ENCODE measurements at places on chromosomes 6 and 20.
A peak's percentile ranks its signal among the peaks of the same experiment; 100 is the strongest.

DNA sequence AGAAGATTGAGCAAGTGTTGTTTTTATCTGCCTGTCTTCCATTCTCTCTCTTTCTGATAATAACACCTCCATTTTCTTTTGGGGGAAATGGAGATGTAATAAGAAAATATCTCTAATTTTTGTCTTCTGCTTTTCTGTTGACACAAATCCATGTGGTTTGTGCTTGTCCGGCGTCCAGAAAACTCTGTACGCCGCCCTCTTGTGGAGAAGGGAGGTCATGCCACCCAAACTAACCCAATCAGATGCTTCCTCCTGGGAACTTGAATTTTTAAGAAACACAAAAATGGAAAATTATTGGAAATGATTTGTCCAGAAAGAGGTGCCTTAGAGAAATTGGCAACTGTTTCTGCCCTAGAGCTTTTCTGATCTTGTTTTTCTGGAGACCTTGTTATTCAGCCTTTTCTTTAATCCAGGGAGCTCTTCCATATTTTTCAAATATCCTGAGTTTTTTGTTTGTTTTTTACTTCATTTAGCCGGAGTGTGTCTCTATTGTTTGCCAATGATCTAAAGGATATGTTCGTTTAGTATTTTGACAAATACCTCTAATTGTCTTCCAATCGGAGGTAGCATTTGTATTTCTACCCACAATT, 17.8 kb upstream of the FNDC1 start:
- DNase-seq: peak; percentile 3

- no peak for DNase-seq
Observed at GRCh38 chr6:79149884-79150283, 71.8 kb upstream of the PHIP start.

GRCh38 chr6:106098383-106099234, 12.5 kb downstream of the PRDM1 start:
- no peak for DNase-seq

DNA sequence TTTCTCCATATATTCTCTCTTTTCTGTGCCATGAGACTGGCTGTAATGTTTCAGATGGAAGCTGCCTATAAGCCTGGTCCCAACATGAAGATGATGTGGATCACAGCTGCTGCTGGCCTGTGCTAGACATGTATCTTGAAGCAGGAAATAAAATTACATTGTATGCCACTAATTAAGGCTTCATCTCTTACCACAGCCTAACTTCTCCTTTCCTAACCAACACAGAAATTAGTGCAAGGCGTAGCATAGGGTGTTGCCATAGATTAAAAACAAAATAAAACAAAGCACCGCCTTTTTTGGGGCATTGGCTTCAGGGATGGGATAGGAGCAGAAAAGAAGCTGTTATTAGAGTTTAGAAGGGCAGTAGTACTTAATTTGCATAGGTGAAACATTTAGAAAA, 4.7 kb upstream of the SLC17A4 start:
- no peak for DNase-seq

DNA sequence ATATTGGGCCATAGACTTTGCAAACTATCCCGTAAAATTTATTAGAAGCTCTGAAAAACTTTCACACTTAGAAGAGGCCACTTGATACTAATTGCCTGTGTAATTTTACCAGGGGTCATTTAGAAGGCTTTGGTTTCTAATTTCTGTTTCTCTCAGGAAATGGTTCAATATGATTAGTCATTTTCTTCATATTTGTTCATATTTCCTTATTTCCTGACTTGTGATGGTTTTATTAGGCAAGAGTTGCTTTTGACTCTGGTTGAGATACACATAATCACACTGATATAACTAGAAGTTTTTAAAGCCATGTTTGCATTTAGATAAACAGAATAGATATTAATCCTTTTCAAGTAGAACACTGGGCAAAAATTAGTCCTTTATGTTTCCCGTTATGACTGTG, 11.8 kb upstream of the HBS1L start:
- DNase-seq: no peak

DNA sequence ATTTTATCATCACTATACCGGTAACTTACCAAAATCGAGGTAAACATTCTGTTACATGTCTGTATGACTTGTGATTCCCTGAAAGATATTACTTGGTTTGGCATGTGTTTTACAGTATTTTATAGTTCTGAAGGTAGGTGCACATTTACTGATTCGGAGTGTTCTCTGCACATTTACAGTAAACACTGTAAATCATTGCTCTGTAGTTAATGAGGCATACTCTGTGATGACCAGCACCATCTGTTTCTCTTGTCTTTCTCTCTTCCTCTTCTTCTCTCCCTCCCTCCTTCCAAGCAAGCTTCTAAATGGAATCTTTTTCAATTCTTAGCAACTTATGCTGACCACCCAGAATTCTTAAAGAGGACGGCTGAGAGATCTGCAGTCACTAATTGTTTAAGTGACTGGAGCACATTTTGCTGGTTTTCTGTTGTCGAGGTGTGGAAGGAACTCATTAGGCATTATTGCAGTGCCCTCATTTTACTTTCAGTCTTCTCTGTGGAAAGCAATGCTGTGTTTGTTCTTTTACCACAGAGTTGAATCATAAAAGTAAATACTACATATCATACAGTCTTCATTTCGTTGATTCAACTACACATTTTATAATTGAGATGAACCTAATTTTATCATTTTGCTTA, 126.5 kb downstream of the UTRN start:
- no peak for DNase-seq

GRCh38 chr20:22403022-22403631, 181.2 kb downstream of the FOXA2 start:
- DNase-seq: no peak

- DNase-seq: no peak
Observed at GRCh38 chr20:57437672-57438330, 46.6 kb downstream of the RBM38 start.

GRCh38 chr6:131023834-131024504, 39.1 kb downstream of the EPB41L2 start:
- no peak for DNase-seq

DNA sequence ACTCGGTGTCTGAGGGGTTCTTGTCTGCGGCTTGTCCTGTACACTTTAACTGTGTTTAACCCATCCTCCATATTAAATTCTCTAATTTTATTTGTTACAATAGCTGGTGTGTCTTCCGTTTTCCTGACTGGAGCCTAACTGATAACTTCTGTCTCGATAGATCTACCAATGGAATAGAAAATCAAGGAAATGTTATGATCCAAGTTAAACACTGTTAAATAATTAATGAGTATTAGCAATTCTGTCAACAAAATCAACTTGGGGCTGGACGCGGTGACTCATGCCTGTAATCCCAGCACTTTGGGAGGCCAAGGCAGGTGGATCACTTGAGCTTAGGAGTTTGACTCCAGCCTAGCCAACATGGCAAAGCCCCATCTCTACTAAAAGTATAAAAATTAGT, 81.7 kb downstream of the DNAH8 start:
- no peak for DNase-seq

DNA sequence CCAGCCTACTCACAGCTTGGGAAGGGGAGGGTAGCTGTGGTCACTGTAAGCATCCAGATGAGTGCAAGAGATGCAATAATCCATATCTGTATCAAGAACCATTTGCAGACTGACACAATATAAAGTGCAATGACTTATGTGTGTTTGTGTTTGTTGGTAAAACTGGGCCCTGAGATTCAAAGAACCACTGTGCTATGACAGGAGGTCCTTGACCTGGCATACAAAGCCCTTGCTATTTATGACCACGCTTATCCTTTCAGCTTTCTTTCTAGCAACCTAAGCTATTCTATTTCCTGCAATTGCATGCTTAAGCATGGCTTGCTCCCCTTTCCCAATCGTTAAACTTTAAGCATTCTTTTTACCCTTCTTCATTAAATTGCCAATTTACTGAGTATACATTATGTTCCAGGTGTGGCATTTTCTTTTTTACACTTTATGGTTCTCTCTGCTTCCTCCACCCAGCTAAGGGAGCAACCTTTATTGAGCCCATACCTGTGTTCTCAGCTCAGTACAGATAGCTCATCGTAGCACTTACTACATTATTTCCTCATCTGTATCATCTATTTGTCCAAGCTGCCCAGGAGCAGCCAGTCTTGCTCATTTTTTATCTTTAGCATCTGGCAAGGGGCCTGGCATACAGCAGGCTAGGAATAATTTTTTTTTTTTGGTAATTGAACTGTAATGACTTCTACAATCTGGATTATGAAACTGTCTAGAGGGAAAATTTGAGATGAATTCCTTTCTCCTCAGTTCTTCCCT, 3.5 kb downstream of the MCUR1 start:
- DNase-seq: no peak

- DNase-seq: no peak
Observed at GRCh38 chr6:109139109-109139508, 43.8 kb downstream of the CEP57L1 start.

DNA sequence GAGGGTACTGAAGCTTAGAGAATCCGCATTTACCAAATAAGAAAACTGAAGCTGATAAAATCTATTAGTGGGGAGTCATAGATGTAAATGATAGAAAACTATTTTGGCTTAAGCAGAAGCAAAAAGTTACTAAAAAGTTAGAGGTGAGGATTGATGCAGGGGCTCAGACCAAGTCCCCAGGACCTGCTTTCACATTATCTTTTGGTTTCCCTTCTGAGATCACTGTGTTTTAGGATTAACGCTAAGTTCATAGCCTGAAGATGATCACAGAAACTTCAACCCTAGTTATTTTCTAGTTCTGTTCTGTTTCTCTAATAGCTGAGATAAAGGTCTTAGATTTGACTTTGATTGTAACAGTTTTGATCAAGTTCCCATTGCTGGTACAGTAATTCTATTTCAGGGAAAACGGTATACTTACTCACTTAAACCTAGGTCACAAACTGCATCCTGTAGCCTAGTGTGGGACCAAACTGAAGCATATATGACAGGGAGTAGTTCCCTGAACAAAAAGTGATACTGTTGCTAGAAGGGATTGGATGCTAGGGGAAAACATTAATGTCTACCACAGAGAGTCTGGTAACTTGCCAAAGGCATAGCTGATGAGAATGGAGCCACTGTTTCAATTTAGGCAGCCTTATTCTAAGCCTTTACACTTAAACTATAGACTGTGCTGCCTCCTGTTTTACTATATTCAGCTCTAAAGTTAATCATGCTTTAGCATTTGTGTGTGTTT, 13.1 kb downstream of the CYB5R4 start:
- DNase-seq: peak; percentile 11

GRCh38 chr6:155143029-155143577, 120.7 kb upstream of the CLDN20 start:
- DNase-seq: no peak

DNA sequence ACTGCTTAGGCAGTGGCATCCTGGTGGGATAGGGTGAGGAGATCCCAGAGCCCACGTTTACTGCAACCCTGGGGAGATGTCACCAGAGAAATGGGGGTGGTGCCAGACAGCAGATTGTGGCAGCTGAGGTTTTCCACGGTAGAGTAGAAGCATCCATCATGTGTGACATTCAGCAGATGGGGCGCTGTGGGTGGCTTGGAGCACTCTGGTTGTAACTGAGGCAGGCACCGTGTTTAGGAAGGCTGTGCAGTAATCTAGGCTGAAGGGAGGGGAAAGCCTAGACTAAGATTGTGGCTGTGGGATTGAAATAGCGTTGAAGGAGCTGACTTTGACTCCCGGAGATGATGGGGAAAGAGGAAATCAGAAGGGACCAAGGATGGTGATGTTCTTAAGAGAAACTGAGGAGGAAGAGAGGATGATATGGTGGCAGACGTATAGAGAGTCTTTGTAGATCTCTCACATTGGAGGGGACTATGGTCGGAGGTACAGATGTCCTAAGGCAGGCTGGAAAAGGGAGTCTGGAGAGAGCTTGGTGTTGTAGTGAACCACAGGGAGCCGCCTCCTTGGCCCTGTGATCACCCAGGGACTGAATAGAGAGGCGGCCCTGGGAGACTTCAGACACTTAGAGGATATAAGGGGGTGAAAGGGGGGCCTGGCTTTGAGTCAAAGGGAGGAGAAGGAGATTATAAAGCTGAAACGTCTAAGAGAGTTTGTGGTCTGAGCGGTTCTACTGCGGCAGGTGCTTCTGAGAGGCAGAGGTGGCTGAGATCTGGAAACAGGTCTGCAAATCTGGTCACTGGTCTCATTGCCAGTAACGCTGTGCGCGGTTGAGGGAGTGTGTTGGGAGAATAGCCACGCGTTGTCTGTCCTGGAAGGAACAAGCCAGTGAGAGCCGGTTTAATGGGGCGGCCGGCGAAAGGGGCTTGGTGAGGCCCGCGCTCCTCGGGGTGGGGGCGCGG, 792 bp upstream of the MICA start:
- no peak for DNase-seq

DNA sequence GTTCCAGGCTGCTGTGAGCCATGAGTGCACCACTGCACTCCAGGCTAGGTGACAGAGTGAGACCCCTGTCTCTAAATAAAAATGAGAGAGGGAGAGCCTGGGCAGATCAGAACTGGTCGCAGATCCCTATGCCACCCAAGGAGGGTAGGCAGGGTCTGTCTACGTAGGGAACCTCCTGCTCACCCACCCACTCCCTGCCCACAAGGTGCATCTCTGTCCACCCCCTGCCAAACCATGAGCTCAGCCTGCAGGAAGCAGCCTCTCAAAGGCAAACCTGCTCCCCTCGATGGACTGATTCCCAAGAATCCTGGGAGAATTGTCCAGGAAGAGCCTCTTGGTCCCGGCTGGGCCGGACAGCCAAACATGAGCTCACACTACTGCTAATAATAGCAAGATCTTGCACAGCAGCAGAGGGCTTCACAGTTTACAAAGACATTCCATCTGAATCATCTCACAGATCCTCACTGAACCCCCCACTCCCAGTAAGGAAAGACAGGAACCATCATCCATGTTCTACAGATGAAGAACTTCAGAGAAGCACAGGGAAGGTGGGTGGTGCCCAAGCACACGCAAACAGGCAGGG, 27.8 kb upstream of the TLDC2 start:
- no peak for DNase-seq

GRCh38 chr6:149217466-149217888, 100.0 kb upstream of the TAB2 start:
- no peak for DNase-seq

GRCh38 chr6:44679438-44680201, 292.1 kb downstream of the CDC5L start:
- no peak for DNase-seq

GRCh38 chr6:46583721-46584120, 68.9 kb downstream of the CYP39A1 start:
- DNase-seq: no peak

DNA sequence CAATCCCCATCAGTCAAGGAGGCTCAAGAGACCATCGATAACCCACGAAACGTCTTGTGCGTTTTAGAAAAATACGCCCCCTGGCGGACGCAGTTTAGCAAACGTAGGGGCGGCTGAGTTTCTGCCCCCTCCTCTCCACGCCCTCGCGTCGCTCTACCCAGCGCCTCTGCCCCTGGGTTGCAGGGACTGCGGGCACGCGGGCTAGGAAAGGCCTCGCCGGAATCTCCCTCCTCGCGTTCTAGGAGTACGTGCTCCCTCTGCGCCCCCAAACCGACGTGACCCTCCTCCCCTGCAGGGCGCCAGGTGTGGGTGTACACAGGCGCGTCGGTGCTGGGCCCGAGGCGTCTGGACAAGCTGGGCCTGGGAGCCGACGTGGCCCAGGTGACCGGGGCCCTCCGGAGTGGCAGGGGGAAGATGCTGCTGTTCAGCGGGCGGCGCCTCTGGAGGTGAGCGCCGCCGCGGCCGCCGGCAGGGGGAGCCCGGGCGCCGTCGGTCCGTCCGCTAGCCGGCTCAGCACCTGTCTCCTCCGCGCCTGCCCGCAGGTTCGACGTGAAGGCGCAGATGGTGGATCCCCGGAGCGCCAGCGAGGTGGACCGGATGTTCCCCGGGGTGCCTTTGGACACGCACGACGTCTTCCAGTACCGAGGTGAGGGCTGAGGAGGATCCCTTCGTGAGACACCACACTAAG, 5.3 kb downstream of the MMP9 start:
- no peak for DNase-seq

GRCh38 chr6:158024566-158025297, 43.1 kb downstream of the SYNJ2 start:
- DNase-seq: no peak

Data from hippocampal formation (tissue), 2 donors.